ENCODE measurements at places on chromosomes 7 and 10.
A peak's percentile ranks its signal among the peaks of the same experiment; 100 is the strongest.

DNA sequence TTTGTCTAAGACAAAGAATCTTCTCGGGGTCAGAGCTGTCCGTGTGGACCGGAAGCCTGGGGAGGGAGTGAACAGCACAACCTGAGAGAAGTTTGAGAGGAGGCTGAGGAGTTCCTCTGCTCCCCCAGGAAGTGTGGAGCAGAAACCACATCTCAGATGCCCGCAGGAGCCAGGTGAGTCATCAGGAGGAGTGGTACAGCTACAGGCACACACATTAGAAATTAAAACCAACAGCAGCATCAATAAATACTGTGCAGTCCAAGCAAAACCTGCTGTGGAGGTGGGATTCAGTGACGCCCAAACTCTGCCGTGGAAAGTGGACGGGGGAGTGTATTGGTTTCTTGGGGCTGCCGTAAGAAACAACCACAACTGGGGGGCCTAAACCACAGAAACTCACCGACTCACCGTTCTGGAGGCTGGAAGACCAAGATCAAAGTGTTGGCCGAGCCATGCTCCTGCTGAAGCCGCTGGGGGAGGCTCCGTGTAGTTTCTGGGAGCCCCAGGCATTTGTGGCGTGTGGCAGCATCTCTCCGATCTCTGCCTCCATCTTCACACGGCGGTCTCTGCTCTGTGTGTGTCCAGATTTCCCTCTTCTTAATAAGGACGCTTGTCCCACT is 31.2 kb upstream of the GARS1 start:
- no peak for DNase-seq

GRCh38 chr10:122495406-122496340 is 34.3 kb downstream of the HTRA1 start:
- DNase-seq = no peak

DNA sequence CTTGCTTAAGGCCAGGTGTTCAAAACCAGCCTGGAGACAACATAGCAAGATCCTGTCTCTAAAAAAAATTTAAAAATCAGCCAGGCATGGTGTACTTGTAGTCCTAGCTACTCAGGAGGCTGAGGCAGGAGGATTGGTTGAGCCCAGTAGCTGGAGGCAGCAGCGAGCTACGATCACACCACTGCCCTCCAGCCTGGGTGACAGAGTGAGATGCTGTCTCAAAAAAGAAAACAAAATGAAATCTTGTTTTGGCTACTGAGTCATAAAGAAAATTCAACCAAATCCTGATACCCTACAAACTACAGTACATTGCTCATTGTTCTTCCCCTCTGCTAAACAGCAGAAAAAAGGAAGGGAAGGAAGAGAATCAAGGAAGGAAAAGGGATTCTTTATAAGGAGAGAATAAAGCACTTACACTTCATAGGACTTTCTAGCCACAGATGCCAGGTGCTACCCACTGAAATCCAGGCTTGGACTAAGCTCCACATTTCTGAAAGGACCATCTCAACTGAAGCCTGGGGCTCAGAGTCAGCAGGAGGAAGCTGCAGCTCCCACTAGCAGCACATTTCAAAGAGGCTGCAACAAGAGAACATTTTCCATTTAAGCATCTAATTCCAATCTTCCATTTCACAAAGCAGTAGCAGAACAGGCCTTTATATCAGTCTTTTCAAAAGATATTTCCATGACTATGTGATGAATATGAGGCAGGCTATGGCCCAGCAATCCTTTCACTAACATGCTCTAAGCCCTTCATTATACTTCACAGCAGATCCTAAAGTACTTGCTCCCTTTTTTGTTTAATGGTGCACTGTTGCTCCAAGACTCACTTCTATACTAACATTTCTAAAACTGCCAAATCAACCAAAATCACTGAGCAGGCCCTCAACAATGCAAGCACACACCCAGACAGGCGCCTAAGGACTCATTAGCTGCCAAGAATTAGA is 13.5 kb downstream of the TNPO3 start:
- DNase-seq = peak; percentile 23

- DNase-seq = no peak
These were observed 34.1 kb downstream of the EGFR start for GRCh38 chr7:55052741-55053427.

DNA sequence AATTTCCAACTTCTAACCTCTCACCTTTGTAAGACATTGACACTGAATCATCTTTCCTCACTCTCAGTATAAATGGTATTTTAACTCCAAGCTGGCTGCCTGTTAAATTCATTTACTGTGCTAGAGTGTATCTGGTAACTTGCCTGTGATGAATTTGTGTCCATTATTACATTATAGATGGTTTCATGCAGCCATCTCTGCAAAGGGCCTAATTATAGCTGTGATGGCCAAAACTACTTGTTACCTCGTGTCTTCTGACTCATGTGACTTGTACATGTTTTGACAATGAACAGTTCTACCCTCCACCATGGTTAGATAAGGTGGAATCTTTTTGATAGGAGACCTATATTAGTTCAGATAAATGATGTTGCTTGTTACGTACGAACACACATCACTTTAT is 392.0 kb downstream of the PAXIP1 start:
- no peak for DNase-seq

DNA sequence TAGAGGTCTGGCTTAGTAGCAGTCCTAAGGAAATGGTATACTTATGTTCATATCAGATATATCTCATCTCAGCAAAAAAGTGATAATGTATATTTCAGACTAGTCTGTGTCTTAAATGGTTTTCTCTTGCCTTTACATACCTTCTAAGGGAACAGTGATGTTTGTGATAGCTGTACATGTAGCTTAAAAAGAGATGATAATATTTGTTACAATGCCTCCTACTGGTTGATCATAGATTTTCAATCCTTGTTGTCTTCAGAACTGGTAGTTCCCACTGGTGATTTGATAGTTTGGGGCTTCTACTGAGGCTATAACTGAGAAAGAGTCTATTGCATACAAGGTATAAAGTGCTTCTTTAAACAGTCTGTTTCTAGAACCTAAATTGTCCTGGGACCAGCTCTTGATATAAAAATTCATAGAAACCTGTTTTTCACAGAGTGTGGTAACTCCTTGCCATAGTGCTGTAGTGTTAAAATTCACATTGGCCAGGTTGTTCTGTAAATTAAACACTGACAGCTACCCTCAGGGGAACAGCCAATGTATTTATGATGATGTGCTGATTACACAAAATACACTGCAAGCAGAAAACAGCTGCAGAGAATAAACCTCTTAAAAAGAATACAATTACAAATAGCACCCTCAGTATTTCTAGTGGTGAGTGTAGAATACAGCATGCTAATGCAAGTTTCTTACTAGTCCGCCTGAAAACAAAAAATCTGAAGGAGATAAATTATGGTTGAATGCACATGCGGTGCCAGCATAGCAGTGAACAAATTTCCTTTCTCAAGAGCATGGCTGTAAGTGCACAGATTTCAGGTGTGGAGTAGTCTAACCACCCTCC is 90.3 kb downstream of the BTRC start:
- peak; percentile 29 for DNase-seq

- no peak for DNase-seq
These were observed 640.0 kb downstream of the ACTR3B start for GRCh38 chr7:153399554-153399940.

DNA sequence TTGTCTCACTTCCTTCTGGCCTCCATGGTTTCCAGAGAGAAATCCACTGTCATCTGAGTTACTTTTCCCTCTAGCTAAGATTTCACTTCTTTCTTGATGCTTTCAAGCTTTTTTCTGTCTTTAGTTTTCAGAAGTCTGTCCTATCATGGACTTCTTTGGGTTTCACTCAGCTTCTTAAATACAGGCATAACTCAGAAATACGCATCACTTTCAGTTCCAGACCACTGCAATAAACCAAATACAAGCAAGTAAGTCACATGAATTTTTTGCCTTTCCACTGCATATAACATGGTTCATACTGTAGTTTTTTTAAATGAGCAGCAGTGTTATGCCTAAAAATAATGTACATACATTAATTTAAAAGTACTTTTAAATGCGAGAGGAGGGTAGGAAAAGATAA is 48.7 kb downstream of the STK17A start:
- DNase-seq = no peak

- no peak for DNase-seq
These were observed 27.5 kb upstream of the SMARCD3 start for GRCh38 chr7:151275813-151276577.

GRCh38 chr7:41298409-41298808 is 404.5 kb downstream of the INHBA start:
- DNase-seq = no peak

DNA sequence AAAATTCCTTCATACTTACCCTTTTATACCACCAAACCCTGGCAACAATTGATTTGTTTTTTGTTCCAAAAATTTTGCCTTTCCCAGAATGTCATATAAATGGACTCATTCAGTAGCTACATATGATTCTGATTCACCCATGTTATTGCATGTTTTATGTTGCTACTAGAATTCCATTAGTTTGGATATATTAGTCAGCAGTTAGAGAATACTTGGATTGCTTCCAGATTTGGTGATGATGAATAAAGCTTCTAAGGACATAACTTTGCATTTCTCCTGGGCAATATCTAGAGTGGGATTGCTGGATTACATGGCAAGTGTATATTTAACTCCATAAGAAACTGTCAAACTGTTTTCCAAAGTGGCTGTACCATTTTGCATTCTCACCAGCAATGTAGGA is 806.9 kb downstream of the DNAJB9 start:
- no peak for DNase-seq

- no peak for DNase-seq
These were observed 804.4 kb upstream of the CELF2 start for GRCh38 chr10:10213237-10213636.

- no peak for DNase-seq
These were observed 22.6 kb upstream of the DIP2C start for GRCh38 chr10:712089-712488.

GRCh38 chr10:51896849-51897248 is 197.5 kb upstream of the CSTF2T start:
- DNase-seq = no peak

Measured in activated CD4-positive, alpha-beta T cell treated with anti-CD3 and anti-CD28 coated beads, Interleukin-2, amount 50 U/mL, for 16 hours (primary cell).